Fibroblast of skin of abdomen (primary cell): ENCODE measurements at places on chromosomes 3 and 15.

GRCh38 chr3:56421205-56421604, 47.1 kb downstream of the ERC2 start:
- DNase-seq: no peak

DNA sequence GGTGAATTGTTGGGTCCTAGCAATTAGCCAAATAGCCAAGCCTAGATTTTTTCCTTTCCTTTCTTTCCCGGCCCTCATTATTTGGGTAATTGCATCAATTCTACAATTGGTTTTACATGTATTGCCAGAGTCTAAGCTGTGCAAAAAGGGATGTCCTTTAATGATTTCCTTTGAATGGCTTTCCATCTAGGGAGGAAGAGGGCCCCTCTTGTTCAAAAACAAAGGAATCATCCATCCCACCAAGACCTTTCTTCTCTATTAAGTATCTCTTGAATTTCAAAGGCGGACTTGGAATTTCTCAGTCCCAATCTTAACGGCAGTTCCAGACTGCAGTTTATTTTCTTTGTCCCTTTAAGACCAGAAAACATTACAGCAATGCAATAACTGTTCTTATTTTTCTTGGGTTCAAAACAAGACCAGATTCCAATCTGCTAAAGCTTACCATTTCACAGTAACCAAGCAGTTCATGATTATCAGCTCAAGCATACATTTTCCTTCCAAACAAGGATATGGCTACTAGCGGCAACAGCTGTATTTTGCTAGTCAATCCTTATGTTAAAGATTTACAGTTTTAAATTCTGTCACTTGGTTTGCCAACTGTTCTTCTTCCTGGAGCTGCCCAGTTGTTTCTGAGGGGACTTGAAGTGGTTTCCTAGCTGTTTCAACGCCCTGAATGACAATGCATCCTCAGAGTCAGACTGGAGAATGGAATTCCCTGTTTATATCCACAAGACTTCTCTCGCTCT, 91.4 kb upstream of the LRIG1 start:
- DNase-seq: peak; percentile 29

- no peak for DNase-seq
Measured at GRCh38 chr15:48089702-48090101, 31.1 kb upstream of the SLC24A5 start.

- no peak for DNase-seq
Measured at GRCh38 chr15:59443341-59444072, 5.5 kb downstream of the FAM81A start.

GRCh38 chr3:47440131-47440530, 35.6 kb downstream of the SCAP start:
- no peak for DNase-seq

GRCh38 chr3:53192608-53193007, 31.6 kb downstream of the PRKCD start:
- no peak for DNase-seq

DNA sequence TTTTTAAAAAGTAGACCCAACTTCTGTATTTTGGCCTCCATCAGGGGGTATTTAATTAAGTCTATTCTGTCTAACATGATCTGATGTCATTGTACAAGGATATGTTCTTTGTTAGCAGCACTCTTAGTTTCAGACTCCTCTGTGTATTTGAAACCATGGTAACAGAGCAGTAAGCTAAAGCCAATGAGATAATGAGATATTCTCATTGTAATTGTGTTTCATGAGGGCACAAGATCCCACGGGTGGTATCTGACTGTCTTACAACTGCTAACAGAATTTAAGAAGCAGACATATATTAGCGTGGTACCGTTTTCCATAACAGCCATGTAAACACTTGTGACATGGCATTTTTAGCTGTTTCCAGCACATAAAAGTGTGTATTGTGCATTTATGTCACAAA, 251.2 kb upstream of the VEPH1 start:
- DNase-seq: no peak

- no peak for DNase-seq
Measured at GRCh38 chr3:184497804-184498203, 63.8 kb upstream of the EPHB3 start.

DNA sequence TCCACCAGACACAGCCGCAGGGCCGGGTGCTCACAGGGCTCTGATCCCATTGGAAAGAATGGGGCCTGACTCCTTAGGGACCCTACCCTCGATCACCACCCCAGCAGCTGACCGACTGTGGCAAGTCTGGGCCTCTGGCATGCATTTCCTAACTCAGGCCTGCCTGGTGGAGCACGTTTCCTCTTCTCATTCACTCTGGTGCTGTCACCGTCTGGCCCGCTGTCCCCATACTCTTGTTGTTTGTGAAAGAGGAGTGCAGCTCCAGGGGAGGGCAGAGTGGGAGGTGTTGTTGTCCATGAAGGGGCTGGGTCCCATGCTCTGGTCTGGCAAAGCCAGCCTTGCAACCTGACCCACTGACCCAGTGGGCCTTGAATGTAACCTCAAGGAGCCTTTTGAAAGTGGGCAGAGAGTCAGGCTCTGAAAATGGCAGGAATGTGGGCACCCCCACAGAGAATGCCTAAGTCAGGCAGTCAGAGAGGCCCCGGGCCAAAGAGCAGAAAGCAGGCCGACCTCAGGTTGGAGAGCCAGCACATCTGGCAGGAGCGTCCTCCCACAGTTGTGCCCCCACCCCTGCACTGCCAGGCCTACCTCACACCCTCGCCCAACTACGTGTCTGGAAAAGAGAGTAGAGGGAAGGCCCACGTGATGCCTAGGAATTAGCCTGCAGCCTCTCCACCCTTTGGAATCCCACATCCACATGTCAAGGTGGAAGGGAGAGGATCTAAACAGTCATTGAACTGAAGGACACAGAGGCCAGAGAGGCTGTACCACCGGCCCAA, 10.9 kb downstream of the SEMA7A start:
- DNase-seq: peak; percentile 72

- no peak for DNase-seq
Measured at GRCh38 chr3:156902916-156903315, 76.8 kb downstream of the LEKR1 start.

GRCh38 chr3:137343283-137343682, 385.5 kb downstream of the IL20RB start:
- no peak for DNase-seq

DNA sequence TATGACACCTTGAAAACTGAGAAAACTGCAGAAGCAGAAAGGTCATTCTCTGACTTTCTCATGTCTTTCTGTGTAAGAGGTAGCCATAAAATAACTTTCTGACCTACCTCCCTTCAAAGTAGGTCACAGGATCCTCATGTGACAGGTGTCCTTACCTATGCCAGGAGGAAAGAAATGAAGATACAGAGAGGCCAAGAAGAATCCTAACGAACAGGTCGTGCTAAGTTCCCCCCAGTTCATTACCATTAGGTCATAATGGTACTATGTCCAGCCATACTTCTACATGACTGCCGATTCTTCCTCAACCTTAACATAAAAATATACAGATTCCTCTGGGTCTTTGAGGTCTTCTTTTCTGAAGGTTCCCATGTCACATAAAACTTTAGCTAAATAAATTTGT, 118.6 kb downstream of the FOXB1 start:
- no peak for DNase-seq

DNA sequence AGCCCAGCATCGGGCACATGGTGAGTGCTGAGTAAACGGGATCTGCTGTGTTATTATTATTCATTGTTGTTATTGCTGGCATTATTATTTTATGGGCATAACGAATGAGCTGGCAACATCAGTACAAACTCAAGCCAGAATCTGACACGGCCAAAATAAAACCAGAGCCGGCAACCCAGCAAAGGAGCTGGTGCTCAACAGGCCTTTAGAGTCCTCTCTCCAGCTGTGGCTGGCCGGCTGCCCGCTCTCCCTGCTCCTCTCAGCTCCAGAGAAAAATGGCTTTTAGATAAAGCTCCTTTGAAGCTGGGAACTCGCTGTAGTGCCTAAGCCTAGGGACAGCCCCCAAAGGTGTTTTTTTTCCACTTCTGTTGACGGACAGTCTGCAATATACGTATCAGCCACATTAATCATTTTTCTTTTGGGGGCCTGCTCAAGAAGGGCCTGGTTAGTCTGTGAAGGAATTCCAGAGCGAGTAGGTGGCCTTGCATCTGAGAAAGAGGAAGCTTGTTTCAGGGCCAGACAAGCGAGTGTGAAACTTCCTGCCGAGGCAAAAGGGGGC, 193.9 kb upstream of the UBE2E1 start:
- peak; percentile 78 for DNase-seq

- DNase-seq: peak; percentile 64
Measured at GRCh38 chr3:125431391-125431790, 56.3 kb upstream of the ZNF148 start.

GRCh38 chr3:30258426-30259392, 347.7 kb upstream of the TGFBR2 start:
- no peak for DNase-seq

DNA sequence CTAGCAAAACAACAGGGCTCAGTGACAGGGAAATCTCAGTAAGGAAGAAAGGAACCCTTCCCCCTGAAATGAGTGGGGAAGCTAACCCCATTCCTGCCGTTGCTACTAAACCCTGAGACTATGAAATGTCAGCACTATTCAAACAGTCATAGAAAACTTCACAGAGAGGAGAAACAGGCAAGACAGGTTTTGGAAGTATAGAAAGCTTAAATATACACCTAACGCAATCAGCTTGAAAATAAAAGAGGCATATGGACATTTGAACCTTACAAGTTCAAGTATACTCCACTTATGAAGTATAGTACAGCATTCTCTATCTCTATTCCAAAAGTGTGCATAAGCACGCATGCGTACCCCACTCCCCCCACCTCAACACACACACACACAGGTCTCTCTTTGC, 17.6 kb upstream of the FRMD4B start:
- no peak for DNase-seq

DNA sequence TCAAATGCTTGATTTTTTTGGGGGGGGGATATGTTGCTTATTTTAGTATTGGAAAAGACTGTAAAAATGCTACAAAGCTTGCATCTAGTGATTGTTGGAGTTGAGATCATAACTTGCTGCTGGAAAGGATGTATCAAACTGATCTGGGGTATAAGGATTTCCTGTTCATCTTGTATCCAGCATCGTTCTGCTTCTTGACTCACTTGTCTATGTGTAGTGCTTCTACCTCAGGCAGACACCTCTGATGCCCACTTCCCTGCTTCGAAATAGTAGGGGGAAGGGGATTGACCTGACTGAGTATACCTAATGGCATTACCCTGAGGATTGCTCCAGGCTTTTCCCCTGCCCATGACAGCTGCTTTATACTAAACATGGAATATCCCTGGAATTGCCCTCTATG, 42.7 kb downstream of the STT3B start:
- DNase-seq: no peak
